Stimulated activated naive CD4-positive, alpha-beta T cell treated with Interleukin-2 at 50 U/mL for 16 hours (primary cell): ENCODE measurements at places on chromosomes 3 and 15.
A peak's percentile ranks its signal among the peaks of the same experiment; 100 is the strongest.

DNA sequence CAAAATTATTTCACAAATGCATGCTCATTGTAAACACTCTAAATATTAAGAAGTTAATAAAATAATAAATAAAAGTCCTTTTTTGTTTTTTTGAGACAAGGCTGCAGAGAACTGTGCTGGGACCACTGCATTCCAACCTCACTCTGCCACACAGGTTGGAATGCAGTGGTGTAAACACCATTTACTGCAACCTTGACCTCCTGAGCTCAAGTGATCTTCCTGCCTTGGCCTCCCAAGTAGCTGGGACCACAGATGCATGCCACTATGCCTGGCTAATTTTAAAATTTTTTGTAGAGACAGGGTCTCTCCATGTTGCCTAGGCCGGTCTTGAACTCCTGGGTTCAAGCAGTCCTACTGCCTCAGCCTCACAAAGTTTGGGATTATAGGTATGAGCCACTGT lies 578.4 kb downstream of the ZIC1 start:
- DNase-seq, result no peak

DNA sequence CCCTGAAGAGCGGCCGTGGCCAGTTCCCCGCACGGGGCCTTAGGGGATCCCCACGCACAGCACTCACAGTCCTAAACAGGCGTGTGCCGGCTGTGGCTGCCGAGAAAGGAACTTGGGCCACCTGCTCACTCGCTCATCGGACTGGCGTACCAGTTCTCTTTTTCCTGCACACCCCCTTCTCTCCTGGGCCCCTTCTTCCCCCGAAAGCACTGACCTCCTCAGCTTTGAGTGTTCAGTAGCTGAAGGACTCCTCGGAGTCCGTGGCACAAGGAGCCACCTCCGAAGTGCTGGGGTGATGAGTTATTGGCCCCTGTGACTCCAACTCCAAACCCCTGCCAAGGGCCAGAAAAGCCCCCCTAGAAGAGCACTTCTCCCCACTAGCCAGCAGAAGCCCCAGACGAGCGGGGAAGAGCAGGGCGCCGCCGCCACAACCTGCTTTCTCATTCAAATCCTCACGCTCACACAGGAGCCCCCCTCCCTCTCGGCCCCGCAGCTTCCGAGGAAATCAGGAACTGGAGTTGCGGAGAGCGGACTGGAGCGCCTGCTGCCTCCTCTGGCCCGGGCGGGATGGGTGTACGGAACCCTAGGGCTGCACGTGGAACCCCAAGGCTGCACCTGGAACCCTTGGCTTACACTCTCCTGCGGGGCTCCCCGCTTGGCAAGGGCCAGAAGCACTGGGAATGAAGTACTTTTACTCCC lies at the start of gene PLCH1:
PLCH1 (minus strand) TSS at position 446 of the 699 bp plus-strand sequence. CDS start 40,847 bp downstream, outside the sequence.
- peak; percentile 22 for DNase-seq

- no peak for DNase-seq
Measured at GRCh38 chr15:23596736-23597135, 31.3 kb downstream of the MKRN3 start.

DNA sequence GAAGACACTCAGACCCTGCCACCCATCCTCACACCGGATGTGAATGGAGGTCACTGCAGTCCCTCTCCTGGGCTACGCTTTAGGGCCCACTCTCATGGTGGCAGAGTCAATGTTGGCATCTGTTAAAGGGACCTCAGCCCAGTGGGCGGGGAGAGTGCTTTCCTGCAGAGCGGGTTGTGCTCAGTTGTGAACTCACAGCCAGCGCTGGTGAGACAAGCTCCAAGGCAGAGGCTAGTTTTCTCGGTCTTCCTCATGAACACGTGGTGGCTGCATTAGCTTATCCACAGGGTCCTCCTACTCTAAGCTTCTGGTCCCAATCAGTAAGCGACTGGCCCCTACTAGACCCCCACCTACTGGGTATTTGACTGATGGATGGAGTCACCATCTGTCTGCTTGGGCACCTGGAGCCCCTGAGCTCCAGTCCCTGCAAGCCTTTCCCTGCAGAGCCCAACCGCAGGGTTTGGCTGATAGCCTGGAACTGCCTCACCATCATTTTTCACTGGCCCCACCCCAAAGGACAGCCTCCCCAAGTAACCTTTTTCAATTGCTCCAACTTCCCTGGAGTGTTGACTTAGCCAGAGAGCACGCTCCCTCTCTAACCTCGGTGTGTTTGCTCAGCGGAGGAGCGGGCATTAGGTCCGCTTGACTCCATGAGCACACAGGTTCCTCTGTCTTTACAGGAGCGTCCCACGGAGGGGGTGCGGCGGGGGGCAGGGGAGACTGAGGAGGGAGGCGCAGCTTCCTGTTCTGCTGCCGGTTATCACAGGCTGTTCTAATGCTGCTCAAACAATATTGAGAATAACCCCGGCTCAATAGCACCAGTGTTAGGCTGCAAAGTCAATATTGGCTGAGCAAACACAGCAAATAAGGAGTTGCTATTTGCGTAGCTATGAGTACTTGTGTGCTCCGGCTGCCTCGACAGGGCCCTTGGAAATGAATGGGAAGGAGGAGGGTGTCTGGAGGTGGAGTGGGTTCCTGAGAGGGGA lies 141.7 kb downstream of the RPLP1 start:
- no peak for DNase-seq

GRCh38 chr15:38072348-38073177 lies 138.1 kb downstream of the TMCO5A start:
- DNase-seq, result no peak

DNA sequence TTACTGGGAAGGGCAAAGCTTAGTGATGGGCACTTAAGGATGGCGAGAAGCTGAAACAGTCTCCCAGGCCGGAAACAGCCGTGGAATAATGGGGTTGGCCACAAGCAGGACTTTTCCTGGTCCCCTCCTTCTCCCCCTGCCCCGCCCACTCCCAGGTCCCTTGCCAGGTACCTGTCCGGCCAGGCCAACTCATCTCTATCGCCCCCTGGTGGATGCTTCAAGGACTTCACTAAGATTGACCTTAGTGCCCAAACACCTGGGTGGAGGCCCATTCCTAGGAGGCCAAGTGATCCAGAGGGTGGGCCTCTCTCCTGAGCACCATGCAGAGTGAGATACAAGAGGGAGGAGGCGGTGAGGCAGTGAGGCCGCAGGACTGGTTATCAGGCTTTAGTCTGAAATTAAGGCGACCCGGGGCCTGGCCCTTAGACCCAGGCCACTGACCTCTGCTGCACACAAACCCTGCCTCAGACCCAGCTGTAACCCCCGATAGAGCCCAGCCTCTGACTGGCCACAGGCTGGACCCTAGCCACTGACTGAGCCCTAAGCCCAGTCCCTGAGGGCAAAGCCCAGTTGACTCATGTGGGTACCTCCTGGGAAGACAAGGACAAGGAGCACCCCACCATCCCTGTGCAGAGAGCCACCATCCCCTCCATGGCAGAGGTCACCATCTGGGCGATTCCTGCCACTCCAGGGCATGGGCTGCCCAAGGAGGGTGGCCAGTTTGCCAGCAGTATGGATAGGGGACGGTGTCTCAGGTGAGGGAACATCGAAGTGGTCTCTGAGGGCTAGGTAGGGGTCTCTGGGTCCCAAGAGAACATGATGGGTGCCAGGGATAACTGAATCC lies 37.6 kb downstream of the VIPR1 start:
- DNase-seq, result peak; percentile 49

DNA sequence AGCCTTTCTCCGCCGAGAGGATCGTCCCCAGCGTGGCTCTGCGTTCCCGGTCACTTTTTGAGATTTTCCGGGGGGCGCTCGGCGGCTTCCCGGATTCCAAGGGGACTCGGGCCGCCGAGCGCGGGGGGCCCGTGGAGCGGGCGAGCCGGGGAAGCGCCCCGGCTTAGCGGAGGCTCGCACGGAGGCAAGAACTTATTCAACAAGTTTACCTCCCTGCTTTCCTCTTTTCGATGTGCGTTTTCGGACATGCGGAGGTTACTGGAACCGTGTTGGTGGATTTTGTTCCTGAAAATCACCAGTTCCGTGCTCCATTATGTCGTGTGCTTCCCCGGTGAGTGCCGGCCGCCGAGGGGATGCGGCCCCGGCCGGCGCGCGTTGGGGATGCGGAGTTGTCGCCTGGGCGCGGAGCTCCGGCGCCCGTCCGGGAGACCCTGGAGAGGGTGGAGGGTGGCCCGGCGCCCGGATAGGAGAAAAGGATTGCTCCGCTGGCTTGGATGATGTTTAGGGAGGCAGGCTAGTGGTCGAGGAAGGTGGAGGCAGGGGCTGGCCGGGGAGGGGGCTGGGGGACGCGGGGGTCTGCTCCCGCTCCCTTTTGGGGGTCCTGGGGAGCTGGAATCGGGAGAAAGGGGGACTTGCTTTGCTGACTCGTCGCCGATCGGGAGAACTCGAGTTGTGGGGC lies 810 bp downstream of the PTPRG start:
- DNase-seq, result no peak

- DNase-seq, result no peak
Measured at GRCh38 chr15:101148166-101148880, 103.5 kb downstream of the CHSY1 start.

DNA sequence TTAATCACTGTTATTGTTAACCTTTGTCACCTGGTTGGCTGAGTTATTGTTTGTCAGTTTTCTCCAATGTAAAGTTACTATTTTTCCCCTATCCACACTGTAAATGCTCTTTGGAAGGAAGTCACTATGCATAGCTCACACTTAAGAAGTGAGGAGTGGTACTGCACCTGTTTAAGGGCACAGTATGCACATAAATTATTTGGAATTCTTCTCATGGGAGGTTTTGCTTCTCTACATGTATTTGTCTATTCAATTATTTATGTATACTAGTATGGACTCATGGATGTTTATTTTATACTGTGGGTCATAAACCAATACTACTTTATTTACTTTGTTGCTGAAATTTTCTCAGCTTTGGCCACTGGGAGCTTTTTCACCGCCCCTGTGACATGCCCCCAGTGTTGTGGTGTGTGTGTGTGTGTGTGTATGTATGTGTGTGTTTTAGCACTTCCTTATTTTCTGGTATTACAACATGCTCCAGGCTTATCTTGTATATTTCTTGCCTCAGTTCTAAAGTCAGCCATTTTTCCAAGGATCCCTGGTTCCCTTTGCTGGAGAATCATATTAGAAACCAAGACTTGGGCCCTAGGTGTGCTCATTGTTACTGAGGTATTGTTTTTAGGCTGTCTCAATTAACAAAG lies 290.5 kb downstream of the KBTBD8 start:
- DNase-seq, result no peak

- DNase-seq, result no peak
Measured at GRCh38 chr3:156657862-156658731, 16.3 kb upstream of the TIPARP start.

DNA sequence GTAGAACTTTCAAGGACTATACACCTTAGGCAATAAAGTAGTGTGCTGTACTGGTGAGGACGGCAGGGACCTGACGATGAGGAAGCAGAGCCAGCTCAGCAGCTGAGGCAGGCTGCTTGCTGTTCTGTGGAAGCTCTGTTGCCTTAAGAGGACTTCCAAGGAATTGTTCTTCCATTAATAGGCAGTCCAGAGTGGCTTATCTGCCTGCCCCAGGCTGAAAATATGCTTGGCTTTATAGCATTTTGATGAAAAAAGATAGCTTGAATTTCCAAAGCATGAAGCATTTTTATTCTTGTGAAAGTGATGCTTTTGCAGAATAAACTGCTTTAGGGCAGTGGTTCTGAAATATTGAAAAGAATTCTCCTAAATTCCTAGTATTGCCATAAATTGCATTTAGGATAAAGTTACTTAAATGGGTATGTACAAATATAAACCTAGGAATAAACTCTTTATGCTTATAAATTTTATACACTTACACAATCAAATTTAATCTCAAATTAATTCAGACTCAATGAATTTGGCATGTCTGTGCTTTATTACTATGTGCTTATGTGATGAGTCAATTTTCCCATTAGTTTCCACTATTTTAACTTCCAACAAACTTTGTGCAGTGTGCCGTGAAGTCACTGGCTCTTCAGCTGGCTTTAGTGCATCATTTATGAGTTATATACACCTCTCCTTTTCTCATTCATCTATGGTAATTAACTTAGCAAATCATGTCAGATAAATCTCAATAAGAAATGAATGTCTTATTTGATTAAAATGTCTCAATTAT lies 231.0 kb upstream of the RASGRP1 start:
- DNase-seq, result no peak

GRCh38 chr3:172751175-172751704 lies 714 bp downstream of the ECT2 start:
- DNase-seq, result no peak

- no peak for DNase-seq
Measured at GRCh38 chr3:170044271-170044670, 6.5 kb downstream of the GPR160 start.

DNA sequence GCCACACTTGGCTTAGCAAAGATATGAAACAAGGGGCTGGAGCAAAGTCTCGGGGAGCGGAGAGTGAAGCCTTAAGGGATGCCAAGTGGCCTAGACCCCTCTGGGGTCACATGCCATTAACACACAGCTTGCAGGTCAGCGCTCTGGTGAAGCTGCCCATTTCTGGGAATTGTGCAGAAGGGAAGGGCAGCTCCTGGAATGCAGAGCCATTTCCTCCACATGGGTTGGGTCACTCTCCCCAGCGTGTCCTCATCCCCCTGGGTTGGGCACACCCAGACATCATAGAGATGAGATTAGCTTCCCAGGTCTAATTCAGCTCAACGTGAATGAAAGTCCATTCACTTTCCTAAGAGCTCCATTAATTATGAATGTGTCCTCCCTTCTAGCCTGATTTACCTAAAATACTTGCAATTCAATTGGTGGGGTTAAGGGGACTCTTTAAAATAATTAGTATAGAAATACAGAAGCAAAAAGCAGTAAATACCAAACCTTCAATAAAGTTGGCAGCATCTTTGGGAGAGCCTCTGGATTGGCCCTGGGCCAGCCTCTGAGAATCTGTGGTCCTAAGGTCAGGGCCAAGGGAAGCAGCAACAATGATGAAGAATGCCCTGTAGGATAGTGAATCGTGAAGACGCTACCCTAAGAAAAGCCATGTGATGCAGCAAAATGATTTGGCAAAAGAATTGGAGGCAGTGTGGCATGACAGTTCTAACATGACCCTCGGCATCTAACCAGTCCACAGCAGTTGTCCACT lies 17.8 kb downstream of the MRAS start:
- DNase-seq, result no peak

- DNase-seq, result no peak
Measured at GRCh38 chr3:128190501-128190900, 37.2 kb downstream of the EEFSEC start.
